ENCODE measurements at places on chromosomes 16 and 17.
A peak's percentile ranks its signal among the peaks of the same experiment; 100 is the strongest.

- no peak for DNase-seq
Observed at GRCh38 chr16:29836623-29837022, 16.4 kb downstream of the MVP start.

DNA sequence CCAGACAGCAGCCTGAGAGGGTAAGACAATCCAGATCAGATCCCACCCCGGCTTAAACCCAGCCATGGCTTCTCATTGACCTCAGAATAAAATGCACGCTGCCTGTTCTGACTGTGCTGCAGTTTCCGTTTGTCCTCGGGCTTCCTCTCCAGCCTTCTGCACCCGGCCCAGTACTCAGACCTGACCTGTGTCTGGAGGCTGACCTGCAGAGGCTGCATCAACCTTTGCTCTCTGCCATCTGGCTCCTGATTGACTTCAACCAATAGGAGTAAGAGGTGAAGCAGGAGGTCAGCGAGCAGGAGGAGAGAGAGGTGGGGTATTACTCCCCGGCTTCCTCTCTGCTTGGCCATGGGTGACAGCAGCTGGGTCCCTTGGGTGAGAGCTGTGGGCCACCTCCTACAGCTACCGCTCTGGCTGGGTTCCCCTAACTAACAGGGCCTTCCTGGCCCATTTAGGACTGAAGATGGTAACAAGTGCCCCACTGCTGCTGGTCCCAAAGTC, 46.7 kb downstream of the C16orf82 start:
- no peak for DNase-seq

DNA sequence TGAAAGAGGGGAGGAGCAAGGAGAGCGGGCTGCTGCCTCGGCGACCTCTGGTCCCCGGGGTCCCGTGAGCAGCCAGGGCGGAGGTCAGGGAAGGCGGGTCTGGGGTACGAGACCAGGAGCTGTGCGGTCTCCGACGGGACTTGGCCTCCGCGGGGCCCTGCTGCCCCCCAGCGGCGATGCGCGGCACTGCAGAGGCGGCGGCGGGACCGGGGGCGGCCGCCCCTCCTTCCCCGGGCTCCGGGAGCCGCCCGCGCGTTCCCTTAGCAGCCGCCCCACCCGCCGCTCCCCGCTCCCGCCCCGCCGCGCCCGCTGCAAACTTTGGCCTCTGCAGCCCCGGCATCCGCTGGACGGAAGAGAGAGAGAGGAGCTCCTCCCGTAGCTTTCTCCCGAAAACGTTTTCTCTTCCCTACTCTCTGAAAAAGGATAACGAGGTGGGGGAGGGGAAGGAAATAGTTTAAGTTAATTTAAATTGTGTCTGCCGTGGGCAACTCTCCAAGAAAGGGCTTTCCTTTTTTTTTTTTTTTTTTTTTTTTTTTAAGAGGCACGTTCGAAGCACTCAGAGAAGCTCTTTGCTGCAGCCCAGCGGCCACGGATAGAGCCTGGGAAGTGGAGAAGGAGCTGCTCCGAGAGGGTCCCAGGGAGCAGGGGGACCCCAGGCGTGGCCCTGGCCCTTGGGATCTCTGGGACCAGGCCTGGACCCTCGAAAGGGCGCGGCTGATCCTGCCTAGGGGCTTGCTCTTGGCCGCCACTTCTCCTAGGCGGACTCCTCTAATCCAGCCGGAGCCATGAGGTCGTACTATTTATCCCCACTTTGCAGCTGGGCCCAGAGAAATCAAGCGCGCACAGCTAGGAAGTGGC, 43.2 kb downstream of the C16orf82 start:
- DNase-seq: peak; percentile 70

- DNase-seq: no peak
Observed at GRCh38 chr17:18860161-18860972, 2.4 kb downstream of the PRPSAP2 start.

GRCh38 chr17:17568772-17569195, 22.7 kb downstream of the PEMT start:
- peak; percentile 44 for DNase-seq

DNA sequence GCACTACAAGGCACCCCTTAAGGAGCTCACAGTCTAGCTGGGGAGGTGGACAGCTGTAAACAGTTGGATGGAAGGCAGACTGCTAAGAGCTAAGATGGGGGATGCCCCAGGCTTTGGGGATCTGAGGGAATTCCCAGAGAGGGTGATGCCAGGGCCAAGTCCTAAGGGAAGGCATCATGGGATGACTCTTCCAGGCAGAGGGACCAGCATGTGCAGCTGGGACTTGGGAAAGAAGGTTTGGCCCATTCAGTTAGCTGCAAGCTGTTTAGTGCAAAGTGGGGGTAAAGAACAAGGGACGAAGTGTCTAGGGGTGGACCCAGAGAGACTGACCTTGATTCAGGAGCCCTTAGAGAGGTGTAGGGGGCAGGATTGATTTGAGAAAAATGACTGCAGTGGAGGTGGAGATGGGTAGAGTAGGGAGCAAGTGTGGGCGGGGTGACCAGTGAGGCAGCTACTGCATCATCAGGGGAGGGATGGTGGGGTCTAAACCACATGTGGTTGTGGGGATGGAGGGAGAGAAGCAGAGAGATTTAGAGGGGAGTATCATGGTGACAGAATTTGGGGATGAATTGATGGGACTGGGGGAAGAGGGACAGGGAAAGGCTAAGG, 27.1 kb upstream of the PHF12 start:
- no peak for DNase-seq

DNA sequence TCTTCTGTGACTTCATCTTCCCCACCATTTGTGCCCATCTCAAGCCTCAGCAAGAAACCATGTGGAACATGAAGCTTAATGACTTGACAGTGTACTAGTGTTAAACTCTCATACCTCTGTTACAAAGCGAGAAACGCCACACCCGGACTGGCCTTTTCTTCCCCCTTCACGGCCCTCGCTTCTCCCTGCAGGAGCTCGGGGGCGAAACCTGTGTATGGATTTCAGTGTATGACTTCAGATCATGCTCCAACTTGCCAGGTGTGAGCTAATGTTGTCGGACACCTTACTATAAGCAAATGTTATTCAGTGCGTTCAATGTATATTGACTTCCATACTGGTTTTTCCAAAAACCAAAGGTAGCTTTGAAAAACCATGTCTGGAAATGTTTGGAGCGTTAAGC, 20.1 kb upstream of the SLC5A11 start:
- DNase-seq: no peak

GRCh38 chr17:44314031-44314430, 5.6 kb downstream of the RUNDC3A start:
- DNase-seq: no peak

DNA sequence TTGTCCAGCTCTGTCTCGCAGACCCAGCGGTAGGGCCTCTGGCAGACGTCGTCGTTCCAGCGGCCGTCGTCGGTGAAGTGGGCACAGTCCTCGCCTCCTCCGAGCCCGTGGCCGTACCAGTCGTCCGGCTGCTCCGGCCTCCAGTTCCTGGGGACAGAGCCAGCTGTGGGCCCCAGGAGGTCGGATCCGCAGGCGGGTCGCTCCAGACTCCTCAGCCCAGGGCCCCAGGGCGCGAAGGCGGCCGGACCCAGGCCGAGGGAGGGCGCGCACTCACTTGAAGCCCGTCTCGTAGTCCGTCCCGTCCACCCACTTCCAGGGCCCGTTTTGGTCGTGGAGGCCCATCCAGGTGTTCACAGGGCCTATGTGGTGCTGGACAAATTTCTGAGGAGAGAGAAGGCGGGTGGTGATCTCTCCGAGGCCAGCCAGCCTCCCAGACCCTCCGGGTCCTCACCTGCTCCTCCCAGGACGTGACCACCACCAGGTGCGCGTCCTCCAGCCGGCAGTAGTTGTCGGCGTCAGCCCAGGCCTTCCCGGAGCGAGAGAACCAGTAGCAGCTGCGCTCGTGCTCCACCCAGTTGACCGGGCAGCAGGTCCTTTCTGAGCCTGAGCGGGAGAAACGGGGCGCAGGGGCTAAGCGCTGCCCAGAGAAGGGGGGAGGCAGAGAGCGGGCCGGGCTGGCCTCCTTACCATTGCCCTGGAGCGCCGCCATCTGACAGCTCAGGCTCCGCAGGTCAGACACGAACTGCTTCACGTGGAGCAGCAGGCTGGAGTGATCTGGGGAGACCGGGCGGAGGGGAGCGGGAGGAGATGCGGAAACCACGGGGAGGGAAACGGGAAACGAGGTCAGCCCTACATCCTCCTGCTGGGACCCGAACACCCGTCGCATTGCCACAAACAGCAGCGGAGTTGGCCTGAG, 5.2 kb downstream of the ASGR1 start:
- DNase-seq: peak; percentile 8

DNA sequence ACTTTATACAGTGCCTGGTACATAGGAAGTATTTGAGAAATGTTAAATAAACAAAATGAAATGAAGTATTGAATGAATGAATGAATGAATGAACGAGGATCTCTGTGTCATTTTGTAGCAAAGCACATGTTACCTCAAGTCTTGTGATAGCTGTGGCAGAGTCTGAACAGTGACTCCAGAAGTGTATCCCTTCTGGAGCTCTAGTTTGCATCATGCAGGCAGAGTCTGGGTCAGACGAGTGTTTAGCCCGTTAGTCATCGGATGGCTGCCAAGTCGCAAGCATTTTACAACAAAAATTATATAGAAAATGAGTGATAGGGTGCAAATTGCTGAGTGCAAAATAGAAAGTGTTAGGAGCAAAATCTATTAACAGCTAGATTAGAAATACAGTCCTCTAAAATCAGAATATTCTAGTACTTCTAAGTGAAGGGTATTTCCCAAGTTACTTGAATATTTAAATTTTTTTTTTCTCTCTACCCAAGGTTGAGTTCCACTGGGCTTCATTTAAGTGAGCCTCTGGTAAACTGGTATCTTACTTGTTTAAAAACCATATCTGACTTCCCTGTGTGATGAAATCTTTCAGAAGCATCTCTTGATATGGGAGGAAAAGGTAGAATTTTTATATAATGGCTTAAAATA, 113.3 kb downstream of the FTO start:
- DNase-seq: peak; percentile 97

- no peak for DNase-seq
Observed at GRCh38 chr17:38637951-38638350, 32.2 kb upstream of the SRCIN1 start.

GRCh38 chr16:50542703-50543102, 5.5 kb upstream of the NKD1 start:
- no peak for DNase-seq

- DNase-seq: peak; percentile 9
Observed at GRCh38 chr17:73901661-73902415, 257.6 kb upstream of the SDK2 start.

DNA sequence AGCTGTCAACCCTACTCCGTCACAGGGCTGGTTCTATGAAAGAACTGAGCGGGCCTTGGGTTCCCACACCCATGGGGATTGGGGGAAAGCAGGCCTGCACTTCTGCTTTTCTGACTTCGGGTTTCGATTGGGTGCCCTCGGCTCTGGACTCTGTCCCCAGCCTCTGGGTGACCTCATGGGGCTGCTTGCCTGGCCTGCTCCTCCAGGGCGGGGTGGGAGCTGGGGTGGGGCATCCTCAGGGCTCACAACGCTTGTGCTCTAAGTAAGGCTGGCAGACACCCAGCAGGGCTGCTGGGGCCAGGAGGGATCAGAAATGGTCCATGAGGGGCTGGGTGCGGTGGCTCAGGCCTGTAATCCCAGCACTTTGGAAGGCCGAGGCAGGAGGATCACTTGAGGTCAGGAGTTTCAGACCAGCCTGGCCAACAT, 19.2 kb downstream of the ARHGAP27 start:
- DNase-seq: no peak

- DNase-seq: peak; percentile 60
Observed at GRCh38 chr16:12455287-12455798, 348.3 kb downstream of the CPPED1 start.

DNA sequence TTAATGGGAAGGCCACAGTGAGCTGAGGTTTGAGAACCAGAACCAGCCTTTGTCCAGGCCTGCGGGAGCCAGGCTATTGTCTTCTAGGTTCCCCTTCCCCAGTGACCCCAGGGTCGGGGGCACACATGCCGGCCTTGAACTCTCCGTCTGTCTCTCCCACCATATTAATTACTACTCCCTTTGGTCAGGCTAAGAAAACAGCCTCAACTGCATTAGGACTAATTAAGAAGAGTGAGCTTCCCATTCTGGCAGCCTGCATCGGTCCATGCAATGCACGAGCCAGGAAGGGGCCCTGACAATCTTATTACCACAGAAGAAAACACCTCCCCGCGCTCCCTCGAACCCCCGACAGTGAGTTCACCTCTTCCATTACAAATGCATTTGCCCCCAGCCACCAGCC, 380.2 kb upstream of the ZFHX3 start:
- DNase-seq: no peak

DNA sequence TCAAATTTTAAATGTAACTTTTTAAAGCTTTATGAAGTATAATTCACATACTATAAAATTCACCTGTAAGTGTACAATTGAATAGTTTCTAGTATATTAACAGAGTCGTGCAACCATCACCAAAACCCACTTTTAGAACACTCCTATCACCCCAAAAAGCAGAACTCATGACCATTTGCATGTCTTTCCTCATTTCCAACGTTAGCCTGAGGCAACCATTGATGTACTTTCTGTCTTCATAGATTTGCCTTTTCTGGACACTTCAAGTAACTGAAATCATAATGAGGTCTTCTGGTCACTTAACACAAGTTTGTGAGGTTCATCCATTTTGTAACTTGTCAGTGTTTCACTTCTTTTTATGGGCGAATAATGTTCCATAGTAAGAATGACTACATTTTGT, 33.2 kb downstream of the METTL16 start:
- DNase-seq: no peak

- peak; percentile 95 for DNase-seq
Observed at GRCh38 chr17:49515196-49515770, 20.2 kb downstream of the NGFR start.

Measured in fibroblast of skin of scalp (primary cell).